Activated CD4-positive, alpha-beta T cell treated with anti-CD3 and anti-CD28 coated beads, Interleukin-2, Interleukin-4, amounts not matched to agents 100 ng/mL and 50 ng/mL, durations not matched to agents 16 hours and 8 hours (primary cell): ENCODE measurements at places on chromosomes 11 and 22.
A peak's percentile ranks its signal among the peaks of the same experiment; 100 is the strongest.

DNA sequence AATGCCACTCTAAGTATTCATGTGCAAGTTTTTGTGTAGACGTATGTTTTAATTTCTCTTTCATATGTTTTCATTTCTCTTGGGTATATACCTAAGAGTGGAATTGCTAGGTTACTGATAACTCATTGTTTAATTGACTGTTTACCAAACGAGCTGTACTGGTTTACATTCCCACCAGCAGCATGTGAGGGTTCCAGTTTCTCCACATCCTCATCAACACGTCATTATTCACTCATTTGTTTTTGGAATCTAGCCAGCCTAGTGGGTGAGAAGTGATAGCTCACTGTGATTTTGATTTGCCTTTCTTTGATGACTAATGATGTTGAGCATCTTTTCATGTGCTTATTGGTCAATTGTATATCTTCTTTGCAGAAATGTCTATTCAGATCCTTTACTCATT is 4.0 kb downstream of the ANKRD13D start:
- no peak for DNase-seq

DNA sequence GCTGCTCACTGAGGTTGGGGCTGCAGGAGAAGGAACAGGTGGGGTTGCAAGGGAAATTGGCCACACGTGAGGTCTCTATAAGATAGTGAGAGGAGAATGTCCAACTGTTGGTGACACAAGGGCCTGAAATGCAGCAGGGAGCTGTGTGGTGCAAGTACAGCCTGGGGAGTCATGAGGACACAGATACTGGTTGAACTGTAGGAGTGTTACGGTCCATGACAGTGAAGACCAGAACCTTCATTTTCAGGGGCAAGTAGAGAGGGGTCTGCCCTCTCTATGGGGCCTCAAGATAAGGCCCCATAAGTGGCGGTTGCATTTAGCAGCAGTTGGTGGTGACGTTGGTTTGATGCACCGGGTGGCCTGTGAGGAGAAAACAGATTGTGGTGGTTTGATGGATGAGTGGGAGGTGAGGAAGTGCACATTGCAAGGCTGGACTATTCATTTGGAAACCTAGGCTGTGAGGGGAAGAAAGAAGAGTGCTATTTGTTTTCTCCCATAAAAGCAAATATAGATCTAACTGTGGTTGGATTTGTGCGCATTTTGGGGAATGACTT is 39.4 kb downstream of the MICAL2 start:
- peak; percentile 90 for DNase-seq

GRCh38 chr11:111748035-111748804 is 18.0 kb downstream of the PPP2R1B start:
- DNase-seq = no peak

GRCh38 chr11:74641905-74642304 is 49.5 kb downstream of the POLD3 start:
- DNase-seq = no peak
